NCI-H69 (cell line): ENCODE measurements at places on chromosomes 5 and 9.

GRCh38 chr5:105508519-105508918, 1945.9 kb upstream of the NUDT12 start:
- peak; percentile 14 for DNase-seq

DNA sequence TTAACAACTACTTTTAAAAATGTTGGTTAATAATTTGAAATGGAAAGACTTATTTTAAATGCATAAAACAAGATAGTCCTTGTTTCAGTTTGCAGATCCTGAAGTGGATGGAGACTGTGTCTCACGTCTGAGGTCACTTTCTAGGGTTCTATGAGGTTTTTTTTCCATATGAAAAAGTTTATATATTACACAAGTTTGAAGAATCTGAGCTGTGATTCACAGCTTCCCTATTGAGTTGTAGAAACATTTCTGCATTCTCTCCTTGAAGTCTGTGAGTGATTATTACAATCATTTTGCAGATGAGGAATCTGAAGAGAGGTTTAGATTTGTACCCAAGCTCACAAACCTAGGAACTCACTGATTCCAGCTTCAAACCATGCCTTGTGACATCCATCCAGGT, 442.5 kb upstream of the KLF4 start:
- DNase-seq, result no peak

DNA sequence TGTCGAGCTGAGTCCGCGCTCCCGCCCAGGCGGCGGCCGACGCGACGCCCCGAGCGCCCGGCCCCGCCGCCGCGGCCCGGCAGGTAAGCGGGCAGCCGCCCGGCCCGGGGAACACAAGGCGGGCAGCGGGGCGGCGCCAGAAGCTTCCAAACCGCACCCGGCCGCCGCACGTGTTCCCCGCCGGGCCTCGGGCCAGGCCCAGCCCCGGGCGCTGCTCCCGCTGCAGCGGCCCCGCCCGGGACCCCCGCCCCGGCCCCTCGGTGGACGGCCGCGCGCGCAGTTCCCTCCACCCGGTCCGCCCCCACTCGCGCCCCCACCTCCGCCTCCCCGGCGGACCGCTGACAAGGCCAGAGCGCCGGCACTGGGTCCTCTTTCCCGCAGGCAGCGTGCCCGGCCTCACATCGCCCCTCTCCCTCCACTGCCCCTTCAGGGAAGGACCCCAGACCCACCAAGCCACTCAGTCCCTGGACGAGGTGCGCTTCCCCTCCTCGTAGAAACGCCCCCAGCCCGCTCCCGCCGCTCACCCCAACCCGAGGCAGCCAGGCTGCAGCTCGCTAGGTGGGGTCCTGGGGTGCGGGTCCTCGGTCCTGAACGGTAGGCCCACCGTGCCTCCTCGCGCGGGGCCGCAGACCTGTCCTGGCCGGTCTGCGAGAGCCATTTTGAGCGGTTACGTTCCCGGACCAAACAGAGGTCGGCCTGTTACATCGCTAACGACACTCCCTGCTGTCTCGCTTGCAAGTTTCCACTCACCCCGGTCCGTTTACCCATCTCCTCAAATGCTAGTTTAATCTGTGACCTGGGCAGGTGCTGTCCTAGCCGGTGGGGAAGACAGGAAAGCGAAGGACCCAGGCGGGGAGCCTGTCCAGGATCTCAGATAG, 475 bp downstream of the WDR5 start:
- DNase-seq, result peak; percentile 64

GRCh38 chr5:143699121-143699520, 112.8 kb upstream of the HMHB1 start:
- no peak for DNase-seq

DNA sequence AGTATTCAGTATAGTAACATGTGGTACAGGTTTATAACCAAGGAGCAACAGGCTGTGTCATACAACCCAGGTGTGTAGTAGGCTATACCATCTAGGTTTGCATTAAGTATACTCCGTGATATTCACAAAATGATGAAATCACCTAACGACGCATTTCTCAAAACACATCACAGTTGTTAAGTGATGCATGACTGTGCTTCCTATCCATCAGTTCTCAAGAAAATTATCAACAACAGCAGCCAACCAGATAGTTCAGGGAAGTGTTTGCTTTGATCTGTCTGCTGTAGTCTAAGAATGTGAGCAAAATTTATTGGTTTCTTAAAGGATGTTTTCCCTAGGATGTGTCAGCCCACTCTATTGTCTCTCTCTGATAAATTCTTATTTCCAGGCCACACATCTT, 7.4 kb downstream of the ZBTB26 start:
- no peak for DNase-seq

DNA sequence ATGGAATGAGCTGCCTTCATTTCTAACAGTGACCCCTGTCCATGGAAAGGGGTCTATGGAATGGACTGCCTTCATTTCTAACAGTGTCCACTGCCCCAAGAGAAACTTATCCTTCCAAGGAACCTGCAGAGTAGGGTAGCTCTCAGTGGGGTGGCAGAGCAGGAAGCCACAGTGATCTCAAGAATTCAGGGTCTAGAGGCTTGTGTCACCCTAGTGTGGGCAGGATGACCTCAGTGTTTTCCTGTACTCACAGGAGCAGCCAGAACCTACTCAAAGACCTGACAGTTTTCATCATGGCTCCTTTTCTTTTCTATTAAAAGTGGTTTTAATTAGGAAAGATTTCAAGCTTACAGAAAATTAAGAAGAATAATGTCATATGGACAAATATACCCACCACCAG, 27.5 kb downstream of the SEC61B start:
- DNase-seq, result no peak

- DNase-seq, result peak; percentile 80
Measured at GRCh38 chr5:91928754-91929521, 545.8 kb upstream of the ARRDC3 start.

DNA sequence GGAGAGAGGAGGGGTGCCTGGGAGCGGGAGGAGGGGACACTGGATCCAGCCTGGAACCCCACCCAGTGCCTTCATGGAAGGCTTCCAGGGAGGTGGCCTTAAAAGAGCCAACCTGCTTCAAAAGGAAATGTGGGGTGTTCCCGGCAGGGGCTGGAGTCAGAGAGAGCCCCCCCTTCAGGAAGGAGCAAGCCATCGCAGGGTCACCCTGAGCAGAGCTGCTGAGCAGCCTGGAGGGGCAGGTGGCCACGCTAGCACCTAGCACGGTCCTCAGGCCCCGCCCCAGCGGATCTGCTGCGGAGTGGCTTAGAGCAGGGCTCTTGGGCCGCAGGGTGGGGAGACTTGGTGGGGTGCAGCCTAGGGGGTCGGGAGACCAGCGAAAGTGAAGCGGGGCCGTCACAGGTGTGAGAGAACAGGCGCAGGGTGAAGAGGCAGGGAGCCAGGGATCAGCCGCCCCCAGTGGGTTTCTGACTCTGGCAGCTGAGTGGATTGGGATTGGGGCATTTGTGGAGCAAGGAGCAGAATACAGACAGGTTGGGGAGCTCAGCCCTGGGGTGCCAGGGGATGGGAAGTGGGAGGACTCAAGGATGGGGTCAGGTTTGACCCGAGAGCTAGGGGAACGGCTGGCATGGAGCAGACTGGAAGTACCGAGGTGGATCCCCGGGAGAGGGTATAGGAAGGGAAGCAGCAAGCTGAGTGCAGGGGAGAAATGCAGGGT, 1.5 kb downstream of the LCN2 start:
- peak; percentile 44 for DNase-seq

- DNase-seq, result no peak
Measured at GRCh38 chr5:55724281-55724680, 12.2 kb upstream of the SLC38A9 start.

DNA sequence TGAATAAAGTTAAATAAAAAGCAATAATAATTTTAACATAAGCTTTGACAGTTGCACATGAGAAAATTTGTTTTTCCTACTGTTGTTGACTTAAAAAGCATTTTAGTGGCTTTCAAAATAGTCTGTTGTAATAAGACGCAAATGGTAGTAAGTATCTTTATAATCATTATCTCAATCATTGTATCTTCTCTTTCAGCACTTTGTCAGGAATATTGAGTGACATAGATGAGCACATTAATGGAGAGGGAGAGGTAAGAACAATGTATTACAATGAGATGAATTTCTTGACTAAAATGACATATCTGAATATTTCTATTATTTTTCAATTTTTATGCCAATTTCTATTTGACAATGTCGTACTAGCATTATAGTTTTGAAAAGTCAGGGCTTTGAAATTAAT, 193.9 kb upstream of the MRPS30 start:
- no peak for DNase-seq

DNA sequence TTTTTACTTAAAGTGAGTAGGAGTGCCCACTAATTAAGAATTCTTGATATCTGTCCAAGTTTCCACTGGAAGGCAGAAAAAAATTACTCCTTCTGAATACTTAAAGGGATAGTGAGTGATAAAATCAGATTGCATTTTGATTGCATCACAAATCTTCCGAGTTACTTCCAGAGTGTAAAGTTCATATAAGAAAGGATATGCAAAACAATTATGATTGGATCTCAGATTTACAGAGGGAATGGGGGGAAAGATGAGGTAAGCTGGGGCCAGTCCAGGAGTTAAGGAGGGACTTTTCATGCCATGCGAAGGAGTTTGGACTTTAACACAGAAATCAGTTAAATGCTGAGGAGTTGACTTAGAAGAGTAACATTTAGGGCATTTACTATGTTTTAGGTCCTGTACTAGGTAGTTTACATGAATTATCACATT, 9.3 kb upstream of the RNF145 start:
- DNase-seq, result peak; percentile 44

DNA sequence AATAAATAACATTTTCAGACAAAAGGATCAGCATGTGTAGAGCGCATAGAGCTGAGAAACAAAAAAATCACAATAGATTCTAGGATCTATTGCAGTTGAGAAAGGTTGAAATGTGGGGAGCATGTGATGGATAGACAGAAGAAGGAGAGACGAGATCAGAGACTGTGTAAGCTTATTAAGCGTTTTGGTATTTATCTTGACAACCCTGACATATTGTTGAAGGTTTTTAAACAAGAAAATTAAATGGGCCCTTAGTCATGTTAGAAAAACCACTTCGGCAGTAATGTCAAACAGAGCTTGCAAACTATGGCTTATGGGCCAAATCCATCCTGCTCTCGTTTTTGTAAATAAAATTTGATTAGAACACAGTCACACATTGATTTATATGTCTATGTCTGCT, 200.5 kb upstream of the KLF4 start:
- no peak for DNase-seq

- DNase-seq, result no peak
Measured at GRCh38 chr9:3648722-3649246, 123.0 kb upstream of the RFX3 start.

DNA sequence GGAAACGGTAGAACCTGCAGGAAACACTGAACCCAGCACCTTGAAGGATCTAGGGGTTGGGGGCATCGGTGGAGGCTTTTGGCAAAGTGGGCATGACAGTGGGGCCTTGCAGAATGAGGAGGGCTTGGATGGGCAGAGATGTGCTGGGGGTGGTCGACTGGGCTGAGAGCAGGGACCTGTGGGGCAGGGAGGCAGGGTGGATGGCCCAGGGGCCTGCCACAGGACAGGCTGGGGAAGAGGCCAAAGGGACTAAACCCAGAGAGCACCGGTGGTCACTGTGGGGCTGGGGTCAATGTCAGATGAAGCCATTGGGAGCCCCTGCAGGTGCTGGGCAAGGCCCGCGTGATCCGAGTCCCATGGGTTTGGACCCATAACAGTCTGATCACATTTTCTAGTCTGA, 175.3 kb downstream of the DAB2IP start:
- no peak for DNase-seq

DNA sequence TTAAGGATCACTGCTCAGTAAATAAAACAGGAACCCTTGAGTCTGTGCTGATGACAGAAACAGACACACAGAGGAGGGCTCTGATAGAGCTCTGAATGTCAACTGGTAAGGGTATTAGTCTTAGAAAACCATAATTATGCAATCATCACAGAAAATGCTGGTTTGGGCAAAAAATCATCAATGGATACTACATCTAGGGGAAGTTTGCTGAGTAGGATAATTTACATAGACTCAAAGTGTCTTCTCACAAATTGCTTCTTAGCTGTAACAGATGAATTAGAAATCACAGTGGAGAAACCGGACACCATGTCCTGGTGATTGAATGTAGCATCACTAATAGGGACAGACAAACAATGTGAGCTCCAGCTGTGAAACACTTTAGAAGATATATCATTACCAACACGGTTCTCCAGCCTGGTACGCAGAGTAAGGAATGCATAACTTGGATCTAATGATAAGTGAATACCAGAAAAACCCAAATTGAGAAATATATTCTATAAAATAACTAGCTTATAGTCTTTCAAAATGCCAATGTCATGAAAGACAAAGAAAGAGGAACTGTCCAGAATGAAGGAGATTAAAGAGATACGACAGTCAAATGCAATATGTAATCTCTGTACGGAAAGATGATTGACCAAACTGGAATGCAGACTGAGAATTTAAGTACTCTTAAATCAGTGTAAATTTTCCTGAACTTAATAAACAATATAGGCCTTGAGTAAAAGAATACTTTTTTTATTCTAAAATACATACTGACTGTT, 17.3 kb downstream of the CHD1 start:
- peak; percentile 89 for DNase-seq

DNA sequence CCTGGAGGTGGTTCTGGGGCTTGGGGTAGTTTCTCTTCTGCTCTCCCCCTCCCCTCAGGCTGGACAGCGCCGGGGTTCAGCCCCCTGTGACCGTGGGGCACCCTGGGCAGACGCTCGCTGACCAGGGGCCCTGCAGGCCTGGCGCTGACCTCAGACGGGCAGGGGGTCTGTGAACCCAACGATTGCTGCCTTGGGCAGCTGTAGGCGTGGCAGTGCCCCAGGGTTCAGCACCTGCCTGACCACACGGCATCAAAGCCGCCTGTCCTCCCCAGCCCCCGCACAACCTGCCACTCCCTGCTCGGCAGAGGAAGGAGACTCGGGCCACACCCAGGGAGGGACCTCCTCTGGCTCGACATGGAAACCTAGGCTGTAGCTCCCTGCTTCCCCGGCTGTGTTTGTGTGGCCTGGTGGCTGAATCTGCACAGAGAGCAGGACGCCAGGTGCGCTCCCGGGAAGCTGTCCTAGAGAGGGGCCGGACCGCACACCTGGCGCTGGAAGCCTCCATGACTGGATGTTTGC, 12.2 kb downstream of the LCN12 start:
- DNase-seq, result peak; percentile 62

GRCh38 chr5:123881759-123882244, 369.8 kb downstream of the CSNK1G3 start:
- DNase-seq, result peak; percentile 74
